ENCODE measurements at places on chromosomes 13 and 19. TPM values are rescaled to one million over a fixed set of nuclear protein-coding genes. Genes with fewer than 3 reads are reported as not detected.

- DNase-seq: no peak
Measured at GRCh38 chr13:95784900-95785290, 108.0 kb downstream of the DNAJC3 start.

DNA sequence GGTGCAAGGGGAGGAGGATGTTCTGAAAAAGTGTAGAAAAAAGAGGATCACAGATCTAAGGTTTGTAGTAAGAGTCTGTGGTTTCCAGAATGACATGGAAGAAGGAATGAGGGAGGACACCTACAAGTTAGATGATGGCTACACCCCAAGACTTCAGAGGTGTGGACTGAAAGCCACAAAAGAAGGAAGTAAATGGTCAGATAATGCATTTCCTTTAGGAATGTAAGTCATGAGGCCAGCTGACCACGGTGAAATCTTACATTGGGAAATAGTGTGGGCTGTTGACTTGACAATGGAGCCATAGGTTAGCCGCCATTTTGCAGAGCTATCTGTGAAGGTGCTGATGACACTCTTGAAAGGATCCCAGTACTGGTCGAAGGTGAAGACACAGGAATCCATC is 25.3 kb upstream of the FBXO27 start:
- DNase-seq: no peak

DNA sequence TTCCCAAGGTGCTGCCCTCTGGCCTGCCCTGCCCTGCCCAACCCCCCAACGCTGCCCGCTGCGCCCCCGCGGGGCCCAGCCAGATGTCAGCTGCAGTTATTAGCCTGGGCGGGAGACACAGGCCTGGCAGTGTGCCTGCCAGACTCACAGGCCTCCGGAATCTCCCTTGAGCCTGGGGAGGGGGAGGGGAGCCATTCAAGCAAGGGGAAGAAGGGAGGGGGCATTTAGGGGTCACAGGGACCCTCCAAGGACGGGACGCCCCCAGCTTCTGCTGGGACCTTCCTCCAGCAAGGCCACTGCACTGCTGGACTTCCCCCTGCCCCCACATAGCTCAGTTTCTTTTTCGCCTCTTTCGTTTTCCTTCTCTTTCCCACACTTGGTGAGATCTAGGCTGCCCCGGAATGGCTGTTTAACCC is 2.6 kb upstream of the JUNB start:
- no peak for DNase-seq

DNA sequence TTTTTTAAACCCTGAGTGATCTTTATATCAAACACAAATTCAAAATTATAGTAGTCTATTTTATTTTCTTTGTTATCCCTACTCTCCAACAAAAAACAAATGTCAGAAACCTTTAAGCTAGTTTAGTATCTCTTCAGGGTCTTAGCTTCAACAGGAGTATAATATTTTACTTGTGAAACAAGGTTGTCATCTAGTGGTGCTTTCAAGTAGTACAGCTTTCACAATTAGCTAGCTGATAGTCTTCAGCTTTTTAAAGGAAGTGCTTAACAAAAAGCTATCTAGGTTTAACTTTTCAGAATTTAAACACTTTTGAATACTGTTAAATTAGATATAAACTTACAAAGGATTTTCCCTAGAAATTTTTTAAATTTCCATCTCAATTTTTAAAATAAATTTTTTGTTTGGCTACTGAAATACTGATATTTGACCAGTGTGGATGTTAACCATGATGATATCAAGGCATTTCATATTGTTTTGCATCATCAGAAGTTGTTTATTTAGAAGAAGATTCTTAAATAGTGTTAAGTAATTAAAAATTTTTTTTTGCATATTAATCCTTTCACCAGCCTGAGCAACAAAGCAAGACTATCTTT is 34.2 kb downstream of the TDRD3 start:
- DNase-seq: no peak

DNA sequence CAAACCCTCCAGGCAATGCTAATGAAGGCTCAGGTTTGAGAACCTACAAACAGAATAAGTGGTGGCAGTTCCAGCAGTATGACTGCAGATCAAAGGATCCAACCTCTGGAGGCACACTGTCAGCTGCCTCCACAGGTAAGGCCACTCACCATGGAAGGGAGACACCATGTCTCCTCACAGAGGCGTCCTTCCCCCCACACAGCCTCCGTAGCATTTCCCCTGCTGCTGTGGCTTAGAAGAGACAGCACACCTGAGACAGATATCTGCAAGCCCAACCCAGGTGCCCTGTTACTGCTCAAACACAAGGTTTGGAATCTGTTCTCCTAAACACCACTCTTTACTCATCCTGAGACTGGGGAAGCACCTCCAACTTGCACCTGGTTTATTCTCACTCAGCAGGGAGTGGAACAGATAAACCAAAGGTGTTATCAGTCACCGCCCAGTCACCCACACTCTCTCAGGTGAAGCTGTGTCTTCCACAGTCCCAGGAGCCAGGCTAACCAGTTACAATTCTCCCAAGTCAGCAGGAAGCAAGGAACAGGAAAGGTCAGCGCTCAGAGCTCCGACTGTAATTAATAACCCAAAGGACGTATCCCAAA is 311.2 kb downstream of the FOXO1 start:
- no peak for DNase-seq

DNA sequence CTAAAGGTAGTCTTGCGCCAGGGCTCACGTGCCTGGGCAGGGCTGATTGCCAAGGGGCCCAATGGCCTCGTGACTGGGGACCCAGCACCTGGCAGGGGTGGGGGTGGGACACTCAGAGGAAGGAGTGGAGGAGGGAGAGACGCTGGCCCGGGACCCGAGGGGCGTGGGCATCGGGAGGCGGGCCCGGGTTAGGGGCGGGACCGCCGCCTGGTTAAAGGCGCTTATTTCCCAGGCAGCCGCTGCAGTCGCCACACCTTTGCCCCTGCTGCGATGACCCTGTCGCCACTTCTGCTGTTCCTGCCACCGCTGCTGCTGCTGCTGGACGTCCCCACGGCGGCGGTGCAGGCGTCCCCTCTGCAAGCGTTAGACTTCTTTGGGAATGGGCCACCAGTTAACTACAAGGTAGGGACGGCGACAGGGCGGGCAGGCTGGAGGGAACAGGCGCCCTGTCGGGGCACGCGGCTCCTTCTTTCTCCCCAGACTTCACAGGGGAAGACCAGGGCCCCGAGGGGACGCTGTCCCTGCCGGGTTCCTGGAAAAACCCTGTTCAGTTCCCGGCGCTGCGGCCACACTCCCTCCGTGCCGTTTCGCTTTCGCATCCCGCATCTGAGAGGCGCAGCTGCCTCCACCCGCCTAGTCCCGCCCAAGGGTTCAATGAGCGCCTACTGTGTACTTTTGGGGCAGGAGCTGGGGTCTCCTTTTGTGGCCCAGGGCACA is at the start of gene IFI30:
Gene IFI30 (plus strand): TSS at position 242 of the 717 bp plus-strand sequence. CDS start 29 bp downstream, at position 271.
- DNase-seq: peak; percentile 48

Gene ZNF773
- 18.7 TPM for total RNA-seq

Gene CEACAM7
- total RNA-seq: not detected
